Hepatic stellate cell (primary cell): ENCODE measurements at places on chromosomes 4 and X.
A peak's percentile ranks its signal among the peaks of the same experiment; 100 is the strongest.

DNA sequence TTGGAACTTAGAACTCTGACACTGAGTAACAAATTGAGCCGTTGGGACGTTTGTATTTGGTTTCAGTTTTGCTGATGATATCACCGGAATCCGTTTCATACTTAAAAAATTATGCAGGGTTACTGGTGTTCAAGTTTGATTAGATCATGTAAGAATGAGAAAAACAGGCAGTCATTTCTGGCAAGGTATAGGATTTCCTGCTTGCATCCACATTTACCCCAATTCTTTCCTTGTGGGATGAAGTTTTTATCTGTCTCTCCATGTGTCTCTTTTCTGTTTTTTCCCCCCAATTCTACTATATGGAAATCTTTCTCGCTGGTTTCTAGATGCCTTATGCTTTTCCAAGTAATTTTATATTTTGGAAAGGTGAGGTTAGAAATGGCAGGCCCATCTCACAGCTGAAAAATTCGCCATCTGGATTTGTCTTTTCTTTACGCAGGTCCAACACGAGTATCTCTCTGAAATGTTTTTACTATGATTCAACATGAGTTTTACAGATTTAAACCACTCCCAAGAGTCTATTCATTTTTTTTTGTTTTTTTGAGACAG lies 197.9 kb downstream of the SHOX start:
- DNase-seq: no peak

DNA sequence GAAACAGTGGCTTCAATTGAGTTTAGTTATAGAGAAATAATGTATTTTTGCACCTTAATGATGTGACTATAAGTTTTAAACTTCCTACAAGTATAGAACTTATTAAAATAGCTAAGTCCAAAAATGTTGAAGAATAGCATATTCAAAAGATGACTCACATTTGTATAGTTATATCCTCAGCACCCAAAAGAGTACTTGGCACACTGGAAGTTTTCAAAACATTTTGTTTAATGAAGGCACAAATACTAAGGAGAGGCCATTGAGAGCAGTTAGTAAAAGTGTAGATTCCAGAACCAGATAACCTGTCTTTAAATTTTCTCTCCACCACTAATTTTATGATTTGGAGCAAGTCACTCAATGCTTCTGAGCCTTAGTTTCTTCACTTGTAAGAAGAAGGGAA lies 226.9 kb upstream of the MID1 start:
- DNase-seq: peak; percentile 1

DNA sequence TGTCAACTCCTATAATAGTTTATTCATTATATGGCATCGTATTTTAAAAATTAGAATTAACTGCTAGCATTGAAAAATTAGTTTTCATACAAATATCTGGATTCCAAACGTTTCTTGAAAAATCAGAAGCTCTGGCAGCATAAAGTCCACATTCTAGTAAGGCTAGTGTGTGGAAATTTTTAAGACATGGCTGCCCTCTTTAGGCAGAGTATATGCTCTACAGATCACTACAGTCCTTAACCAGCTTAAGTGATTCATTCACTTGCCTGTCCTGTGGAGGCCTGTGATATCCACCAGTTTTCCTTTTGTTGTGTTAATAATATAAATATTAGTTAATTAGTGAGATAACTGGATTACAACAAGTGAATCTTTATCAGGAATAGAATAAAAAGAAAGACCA lies 287.2 kb downstream of the OPHN1 start:
- DNase-seq: peak; percentile 17

- DNase-seq: peak; percentile 63
Observed at GRCh38 chr4:169311643-169312365, 41.0 kb upstream of the SH3RF1 start.

GRCh38 chr4:78645853-78646757 lies 94.5 kb downstream of the ANXA3 start:
- DNase-seq: peak; percentile 34
